ENCODE measurements at places on chromosomes 7 and 10. TPM values are rescaled to one million over a fixed set of nuclear protein-coding genes. Genes with fewer than 3 reads are reported as not detected.

- H3K27me3 ChIP-seq = no peaks in the 10 kb centered on the region
- H3K36me3 ChIP-seq = peaks cover 3% of the 10 kb centered on the region
- H3K27ac ChIP-seq = no peak overlapping the region
- no peak for DNase-seq
Observed at GRCh38 chr10:4635883-4636282, 190.1 kb upstream of the AKR1E2 start.

DNA sequence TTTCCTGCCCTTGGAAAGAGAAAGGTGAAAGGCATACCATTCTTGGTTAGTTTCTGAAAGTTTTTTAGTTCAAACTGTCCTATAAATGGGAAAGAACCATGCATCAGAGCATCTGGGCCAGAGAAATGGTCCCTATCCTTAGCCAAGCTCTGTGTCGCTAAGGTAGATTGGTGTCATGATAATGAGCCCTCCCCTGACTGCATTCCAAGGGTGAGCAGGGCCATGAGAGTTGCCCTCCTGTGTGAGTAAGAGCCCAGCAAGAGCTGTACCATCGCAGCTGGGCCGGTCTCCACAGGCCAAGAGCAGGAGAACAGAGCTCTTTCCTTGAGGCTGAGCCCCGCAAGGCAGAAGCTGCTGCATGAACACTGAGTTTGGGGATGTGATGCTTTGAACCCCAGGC is 30.3 kb downstream of the GRB10 start:
- no peaks in the 10 kb centered on the region for H3K4me1 ChIP-seq
- peaks cover 36% of the 10 kb centered on the region for H3K36me3 ChIP-seq
- H3K27me3 ChIP-seq = no peaks in the 10 kb centered on the region
- no peak overlapping the region for H3K4me3 ChIP-seq
- no peak for DNase-seq

DNA sequence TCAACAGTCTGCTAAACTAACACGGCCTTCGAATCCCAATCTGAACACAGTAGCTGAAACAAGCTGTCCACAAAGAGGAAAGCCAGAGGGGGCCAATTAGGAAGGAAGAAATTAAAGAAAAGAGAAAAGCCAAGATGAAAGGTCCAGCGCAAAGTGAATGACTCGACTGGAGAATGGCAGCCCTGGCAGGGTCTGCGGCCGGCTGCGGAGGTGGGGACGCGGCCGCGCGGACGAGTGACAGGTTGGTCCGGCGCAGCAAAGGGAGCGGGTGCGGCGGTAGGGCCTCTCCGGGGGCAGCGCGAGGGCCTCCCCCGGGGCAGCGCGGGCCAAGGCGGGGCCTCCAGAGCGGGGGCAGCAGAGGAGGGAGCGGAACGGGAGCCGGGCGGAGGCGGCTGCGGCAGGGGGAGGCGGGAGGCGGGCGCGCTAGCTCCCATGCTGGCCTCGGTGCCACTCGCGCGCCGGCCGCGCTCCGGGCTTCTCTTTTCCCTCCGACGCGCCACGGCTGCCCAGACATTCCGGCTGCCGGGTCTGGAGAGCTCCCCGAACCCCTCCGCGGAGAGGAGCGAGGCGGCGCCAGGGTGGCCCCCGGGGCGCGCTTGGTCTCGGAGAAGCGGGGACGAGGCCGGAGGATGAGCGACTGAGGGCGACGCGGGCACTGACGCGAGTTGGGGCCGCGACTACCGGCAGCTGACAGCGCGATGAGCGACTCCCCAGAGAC is at the start of gene VWC2:
Gene VWC2 (plus strand): TSS at position 421 of the 718 bp plus-strand sequence. CDS start 1,798 bp downstream, outside the sequence.
- no peak for DNase-seq
- no peak within 1 kb of the TSS for H3K4me3 ChIP-seq
- H3K27me3 ChIP-seq = peaks cover 10% of the 10 kb centered on the region
- H3K36me3 ChIP-seq = no peaks in the 10 kb centered on the region
- no peaks in the 10 kb centered on the region for H3K4me1 ChIP-seq

DNA sequence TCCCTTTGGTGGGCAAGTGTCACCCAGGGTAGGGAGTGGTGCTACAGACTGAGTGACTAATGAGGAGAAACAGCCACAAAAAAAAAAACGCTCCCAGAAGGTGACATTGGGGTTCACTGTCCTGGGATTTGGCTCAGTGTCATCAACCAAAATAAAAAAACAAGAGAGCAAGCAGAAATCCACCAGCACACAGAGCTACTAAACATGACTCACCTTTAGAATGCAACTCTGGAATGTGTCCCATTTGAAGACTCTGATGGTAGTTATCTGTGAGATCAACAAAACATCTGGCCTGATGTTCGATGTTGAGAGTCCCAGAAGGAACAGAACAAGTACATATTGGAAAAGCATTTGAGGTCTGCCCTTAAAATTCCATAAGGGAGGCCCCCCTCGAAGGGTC is 200.3 kb upstream of the LYZL2 start:
- no peaks in the 10 kb centered on the region for H3K36me3 ChIP-seq
- no peaks in the 10 kb centered on the region for H3K27me3 ChIP-seq

DNA sequence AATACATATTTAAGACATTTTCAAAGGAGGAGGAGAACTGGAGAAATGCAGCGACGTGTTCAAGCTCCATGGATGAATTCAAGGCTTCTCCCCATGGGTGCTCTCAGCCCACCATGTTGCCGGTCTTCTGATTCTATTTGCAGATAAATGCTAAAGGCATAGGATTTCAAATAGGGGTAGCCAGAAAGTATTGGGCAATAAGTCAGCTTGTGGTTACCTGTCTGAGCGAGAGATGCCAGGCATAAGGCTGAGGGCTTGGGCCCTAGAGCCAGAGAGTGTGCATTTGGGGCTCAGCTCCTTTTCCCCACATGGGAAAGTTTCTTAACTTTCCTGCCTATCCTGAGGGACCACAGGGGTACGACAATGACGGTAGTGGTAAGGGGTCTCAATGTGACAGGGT is 180.0 kb downstream of the PARD3 start:
- no peaks in the 10 kb centered on the region for H3K36me3 ChIP-seq
- H3K27me3 ChIP-seq = no peaks in the 10 kb centered on the region
- peaks cover 4% of the 10 kb centered on the region for H3K4me1 ChIP-seq

DNA sequence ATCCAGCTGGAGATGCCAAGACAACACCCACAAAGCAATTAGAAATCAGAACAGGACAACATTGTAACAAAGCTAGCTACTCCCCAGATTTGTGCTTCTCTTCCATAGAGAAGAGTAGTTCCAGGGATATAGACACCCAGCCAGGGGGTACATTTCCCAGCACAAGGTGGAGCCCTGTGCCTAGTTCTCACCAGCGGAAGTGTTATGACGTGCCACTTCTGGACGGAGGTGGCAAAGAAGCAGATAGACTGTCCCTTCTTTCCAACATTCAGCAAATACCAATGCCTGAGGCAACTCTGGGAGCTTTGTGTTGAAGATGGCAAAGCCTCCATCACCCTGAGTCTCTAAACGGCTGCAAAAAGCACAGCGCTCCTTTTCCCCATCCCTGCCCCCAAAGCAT is 23.4 kb upstream of the GSAP start:
- DNase-seq = peak; percentile 41
- H3K27ac ChIP-seq = no peak overlapping the region
- no peak overlapping the region for H3K4me3 ChIP-seq
- H3K36me3 ChIP-seq = no peaks in the 10 kb centered on the region
- H3K27me3 ChIP-seq = no peaks in the 10 kb centered on the region

The FZD1 gene
- polyA plus RNA-seq = 2.4 TPM

DNA sequence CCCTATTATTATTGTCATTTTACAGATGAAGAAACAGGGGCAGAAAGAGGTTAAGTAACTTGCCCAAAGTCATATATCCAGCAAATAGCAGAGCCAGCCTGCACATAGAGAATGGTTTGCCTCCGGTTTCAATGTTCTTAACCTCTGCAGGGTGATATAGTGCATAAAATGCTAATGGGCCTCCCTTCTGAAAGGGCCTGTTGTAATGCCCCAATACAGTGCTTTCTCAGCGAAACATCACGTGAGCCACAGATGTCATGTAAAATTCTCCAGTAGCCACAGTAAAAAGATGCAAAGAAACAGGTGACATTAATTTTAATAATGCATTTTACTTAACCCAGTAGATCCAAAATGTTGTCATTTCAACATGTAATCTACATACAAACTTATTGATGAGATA is 38.1 kb downstream of the LRGUK start:
- no peak overlapping the region for H3K27ac ChIP-seq
- no peaks in the 10 kb centered on the region for H3K4me1 ChIP-seq
- peaks cover 2% of the 10 kb centered on the region for H3K27me3 ChIP-seq
- DNase-seq = no peak

GRCh38 chr10:121043124-121043849 is 192.1 kb downstream of the WDR11 start:
- H3K4me1 ChIP-seq = no peaks in the 10 kb centered on the region
- H3K27me3 ChIP-seq = no peaks in the 10 kb centered on the region
- no peak overlapping the region for H3K4me3 ChIP-seq
- no peak overlapping the region for H3K27ac ChIP-seq

DNA sequence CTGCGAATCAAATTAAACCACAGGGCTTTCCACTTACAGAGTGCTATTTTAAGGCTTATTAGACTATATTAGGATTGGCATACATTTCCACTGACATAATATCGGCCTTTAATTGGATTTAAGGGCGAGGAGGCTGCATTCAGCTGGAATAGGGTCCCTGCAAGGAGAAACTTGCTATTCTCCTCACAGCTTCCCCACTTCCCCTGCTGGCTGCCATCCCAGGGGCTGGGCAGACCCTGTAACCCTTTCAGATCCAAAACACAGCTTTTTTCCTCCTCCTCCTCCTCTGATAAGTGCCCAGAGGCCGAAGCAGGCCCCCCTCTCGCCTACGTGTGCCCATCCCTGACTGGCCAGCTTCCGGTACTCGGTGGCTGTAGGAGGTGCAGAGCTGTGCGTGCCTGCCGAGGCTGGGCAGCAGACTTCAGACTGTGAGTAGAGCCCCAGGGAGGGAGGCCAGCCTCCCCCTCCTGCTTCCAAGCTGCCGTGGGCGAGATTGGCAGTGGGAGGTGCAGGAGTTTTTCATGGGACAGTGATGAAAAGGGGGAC is 224.2 kb downstream of the PLXNA4 start:
- H3K4me3 ChIP-seq = no peak overlapping the region
- H3K4me1 ChIP-seq = peaks cover 12% of the 10 kb centered on the region
- DNase-seq = no peak
- H3K36me3 ChIP-seq = no peaks in the 10 kb centered on the region
- H3K27me3 ChIP-seq = no peaks in the 10 kb centered on the region

Measured in endothelial cell of umbilical vein (primary cell).